ENCODE measurements at places on chromosomes 5 and 9. TPM values are rescaled to one million over a fixed set of nuclear protein-coding genes. Genes with fewer than 3 reads are reported as not detected.

The WDR31 gene
- 1.4 TPM for total RNA-seq

The SPZ1 gene
- total RNA-seq = not detected

The RLN1 gene
- total RNA-seq = not detected

The ENDOG gene
- total RNA-seq = 32.8 TPM

The SLC24A2 gene
- total RNA-seq = not detected

The AKNA gene
- 3.9 TPM for total RNA-seq

The PRRX2 gene
- total RNA-seq = 11.3 TPM

The ARHGEF37 gene
- total RNA-seq = 1.3 TPM

The CORO2A gene
- 1.2 TPM for total RNA-seq

The PTGER4 gene
- total RNA-seq = 4.5 TPM

The SPATA31D4 gene
- not detected for total RNA-seq

The RMRP gene
- not detected for total RNA-seq

The GARIN3 gene
- not detected for total RNA-seq

The GFI1B gene
- total RNA-seq = not detected

The PMPCA gene
- 88.2 TPM for total RNA-seq

The HMGCS1 gene
- total RNA-seq = 56.3 TPM
